Cortex of kidney (tissue), 1 donor: ENCODE measurements at places on chromosomes 4 and X.

- DNase-seq = no peak
These were observed 66.1 kb upstream of the RGN start for GRCh38 chrX:47012131-47012530.

DNA sequence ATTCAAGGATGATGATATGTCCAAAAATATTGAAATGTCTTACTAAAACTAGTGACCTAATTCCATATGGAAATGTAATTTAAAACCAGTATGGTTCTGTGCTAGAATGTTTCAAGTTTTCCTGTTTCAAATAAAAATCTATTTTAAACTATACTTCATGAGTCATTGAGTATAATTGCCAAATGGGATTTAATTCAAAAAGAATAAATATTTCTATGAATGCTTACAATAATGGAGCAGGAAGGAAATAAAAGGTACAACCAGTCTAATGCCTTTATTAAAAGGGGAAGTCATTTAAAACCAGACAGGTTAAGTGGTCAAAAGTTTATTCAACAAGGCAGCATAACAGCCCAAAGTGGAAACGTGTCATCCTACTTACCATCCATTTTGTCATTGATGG is 2347.1 kb downstream of the PCDH7 start:
- DNase-seq = no peak

DNA sequence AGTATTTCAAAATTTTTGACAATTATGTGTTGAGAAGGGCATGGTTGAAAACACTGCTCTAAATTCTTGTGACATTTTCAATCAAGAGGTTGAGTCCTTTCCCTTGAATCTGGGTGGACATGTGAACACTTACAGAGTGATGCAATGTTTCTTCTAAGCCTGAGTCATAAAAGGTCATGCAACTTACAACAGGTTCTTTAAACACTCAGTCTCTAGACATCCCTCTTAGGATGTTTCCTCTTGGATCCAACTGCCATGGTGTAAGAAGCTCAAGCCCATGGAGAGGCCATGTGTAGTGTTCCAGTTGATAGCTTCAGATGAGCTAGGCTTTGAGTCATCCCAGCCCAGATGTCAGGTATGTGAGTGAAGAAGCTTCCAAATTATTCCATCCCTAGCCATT is 232.2 kb upstream of the MAOA start:
- no peak for DNase-seq

DNA sequence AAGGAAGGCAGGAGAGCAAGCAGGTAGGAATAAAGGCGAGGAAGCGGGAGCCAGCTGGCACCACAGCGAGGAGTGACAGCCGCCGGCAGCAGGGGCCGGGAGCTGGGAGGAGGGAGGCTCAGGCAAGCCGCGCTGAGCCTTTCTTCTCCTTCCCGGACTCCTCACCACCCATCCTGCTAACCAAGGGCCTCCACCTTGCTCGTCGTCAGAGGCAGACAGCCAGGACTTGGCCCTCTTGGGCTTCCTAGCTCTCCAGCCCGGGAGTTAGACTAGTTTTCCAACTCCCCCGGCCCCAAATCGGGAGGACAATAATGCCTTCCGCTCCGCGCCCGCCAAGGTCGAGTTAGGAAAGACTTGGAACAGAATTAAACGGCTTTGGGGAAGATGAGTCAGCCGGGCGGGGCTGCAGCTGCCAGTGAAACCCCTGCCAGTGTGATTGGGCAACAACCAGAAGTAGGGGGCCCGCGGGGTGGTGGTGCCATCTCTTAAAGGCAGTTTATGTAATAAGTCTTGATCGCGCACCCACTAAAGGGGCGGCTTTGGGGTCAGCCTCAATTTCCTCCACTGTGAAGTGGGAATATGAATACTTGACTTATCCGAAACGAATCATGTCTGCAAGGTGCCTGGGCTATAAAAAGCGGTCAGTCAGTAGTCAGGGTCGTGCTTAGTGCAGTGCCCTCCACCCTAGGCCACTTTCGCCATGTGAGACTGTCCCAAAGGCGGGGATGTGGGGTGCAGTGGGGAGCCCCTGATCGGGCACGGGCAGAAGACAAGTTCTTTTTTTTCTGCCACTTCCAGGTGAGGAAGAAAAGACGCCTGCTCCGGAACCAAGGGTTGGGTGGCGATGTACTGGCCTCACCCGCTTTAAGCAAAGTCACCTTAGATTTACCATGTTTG is 6.7 kb upstream of the HSD17B10 start:
- DNase-seq = no peak

- DNase-seq = no peak
These were observed 17.5 kb downstream of the MTHFD2L start for GRCh38 chr4:74175379-74175778.

DNA sequence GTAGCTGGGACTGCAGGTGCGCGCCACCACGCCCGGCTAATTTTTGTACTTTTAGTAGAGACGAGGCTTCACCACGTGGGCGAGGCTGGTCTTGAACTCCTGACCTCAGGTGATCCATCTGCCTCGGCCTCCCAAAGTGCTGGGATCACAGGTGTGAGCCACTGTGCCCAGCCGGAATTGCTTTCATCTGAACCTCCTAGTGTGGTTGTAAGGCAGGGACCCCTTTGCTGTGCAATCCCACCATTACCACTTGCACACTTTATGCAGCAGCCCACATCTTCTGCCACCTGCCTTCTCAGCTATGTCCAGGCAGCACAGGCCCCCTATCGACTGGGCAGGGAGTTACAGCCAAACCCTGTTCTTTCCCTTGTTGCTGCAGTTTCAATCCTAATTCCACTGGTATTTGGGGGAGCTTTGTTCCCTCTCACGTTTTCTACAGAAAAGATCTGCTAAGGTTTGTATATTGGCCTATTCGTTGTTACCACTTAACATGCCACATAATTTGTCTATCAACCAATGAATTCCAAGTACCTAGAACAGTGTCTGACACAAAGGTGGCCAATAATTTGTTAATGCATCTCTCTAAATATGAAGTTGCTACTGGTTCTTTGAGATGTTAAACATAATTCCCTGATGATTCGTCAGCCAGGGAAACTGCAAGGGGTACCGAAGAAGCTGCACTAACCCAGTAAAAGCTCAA is 6.5 kb downstream of the RPL39 start:
- DNase-seq = no peak

- no peak for DNase-seq
These were observed 66.0 kb downstream of the AASDH start for GRCh38 chr4:56321251-56321650.

DNA sequence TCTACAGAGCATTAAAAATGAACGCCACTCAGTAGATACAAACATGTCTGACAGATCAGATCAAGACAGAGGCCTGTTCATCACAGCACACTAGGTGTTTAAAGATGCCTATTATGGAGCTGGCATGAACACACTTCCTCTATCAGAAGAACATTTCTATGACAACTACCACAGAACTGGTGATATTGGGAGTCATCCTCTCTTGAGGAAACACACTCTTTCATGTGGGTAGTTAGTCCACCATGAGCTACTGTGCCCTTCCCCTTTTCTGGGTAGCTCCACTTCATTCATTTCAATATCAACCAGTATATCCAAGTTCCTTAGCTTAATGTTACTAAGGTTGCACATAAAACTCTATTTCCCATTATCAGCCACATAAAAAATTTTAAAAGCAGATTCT is 46.7 kb downstream of the MAOB start:
- DNase-seq = no peak

DNA sequence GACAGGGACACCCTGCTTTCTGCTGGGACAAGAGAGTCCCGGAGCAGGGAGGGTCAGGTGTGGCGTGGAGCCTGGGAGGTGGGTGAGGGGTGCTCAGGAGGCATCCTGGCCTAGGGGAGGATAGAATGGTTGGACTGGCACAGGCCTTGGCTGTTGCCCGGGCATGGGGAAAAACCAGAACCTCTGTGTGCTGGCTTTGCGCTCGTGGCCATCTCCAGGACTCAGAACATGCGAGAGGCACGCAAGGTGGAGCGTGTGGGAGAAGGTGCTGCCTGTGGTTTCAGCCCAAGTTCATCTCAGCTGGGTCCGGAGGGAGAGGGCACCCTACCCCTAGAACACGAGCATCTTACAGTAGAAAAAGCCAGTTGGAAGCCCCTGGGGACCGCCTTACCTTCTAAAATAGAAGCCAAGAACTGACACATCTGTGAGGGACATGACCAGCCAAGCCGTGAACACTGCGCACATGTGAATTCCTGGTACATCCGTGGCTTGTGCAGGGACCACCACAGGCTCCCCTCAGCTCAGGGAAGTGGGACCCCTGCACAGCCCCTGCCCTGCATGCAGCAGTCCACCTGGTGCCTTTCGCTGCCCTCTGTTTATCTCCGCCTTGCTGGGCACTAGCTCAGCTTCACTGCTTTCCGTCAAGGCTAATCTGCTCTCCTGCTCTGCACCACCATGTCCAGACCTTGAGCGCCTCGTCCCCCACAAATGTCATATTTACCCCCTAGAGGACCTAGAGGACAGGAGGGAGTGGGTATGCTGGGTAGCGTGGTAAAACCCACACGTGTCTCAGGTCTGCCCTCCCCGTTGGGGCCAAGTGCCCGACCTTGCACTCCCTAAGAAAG is 13.5 kb downstream of the MSANTD1 start:
- DNase-seq = no peak

DNA sequence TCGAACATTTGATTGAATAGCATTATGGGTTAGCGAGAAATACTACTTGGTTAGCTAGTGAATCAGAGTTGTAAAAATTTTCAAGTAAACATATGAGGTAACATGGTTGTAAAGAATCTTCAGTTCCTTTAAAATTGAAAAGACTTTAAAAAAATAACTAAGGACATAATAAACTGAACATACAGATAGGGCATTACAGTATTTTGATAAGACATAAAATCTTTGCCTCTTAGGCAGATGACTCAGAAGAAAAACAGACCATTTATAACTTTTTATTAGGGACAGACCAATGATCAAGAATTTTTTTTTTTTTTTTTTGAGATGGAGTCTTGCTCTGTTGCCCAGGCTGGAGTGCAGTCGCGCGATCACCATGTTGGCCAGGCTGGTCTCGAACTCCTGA is 43.1 kb downstream of the PNMA5 start:
- no peak for DNase-seq
